ENCODE measurements at places on chromosomes 7 and 10.

GRCh38 chr10:132366006-132366405 is 31.0 kb upstream of the PWWP2B start:
- DNase-seq = no peak

- no peak for DNase-seq
Observed at GRCh38 chr7:27693794-27694193, 31.1 kb upstream of the HIBADH start.

- no peak for DNase-seq
Observed at GRCh38 chr10:102753718-102754117, 10.0 kb downstream of the WBP1L start.

DNA sequence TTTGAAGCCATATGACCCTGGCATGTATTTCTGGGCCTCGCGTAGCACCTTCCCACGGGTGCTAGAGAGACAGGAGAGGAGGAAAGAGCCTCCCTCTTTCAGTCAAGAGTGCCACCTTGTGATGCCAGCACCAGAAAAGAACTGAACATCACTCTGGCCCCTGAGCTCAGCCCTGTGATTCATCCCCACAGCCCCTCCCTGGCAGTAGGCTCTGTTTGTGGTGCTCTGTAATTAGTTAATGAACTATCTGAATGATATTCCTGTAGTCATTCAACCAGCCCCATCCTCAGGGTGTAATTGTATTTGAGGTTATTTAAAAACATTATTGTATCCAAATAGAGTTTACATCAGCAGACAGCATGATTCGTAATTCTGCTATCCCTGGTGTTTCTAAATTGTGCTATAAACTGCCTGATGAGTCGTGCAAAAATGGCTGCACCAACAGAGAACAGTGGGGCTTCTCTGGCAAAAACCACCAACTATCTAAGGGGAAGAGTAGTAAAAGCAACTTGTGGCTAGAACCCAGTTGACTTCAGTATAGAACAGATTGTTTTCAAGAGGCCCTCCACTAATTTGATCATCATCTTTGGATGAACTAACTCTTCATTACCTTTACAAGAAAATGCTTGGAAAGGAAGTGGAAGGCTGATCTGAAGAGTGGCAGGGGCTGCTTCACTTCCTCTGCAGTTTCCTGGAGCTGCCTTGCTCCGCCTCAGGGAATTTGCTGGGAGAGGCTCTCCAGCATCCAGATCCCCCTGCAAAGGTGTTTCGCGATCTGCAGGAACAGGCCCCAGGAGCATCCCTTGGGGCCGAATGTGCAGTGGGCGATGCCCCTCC is 23.7 kb upstream of the TIAL1 start:
- DNase-seq = no peak

DNA sequence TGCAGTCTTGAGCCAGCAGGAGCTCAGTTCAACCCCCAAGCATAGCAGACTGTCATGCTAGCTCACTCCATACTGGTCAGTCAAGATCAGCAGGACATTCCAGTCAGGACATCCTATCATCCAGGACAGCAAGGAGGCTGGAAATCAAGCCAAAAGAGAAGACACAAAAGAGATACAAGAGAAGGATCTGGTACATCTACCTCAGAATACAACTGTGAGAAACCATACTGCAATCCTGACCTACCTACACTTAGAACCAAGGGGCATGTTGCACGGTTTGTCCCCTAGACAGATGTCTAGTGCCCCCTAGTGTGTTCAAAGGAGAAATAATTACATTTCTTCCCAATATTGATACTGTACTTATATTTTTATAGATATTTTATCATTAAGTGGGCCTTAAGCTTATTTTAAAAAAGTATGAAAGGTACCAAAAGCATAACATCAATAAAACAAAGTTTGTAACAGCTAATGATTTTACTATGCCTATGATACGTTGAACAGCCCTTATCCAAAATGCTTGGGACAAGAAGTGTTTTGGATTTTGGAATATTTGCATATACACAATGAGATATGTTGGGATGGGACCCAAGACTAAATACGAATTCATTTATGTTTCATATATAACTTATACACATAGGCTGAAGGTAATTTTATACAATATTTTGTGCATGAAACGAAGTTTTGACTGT is 26.7 kb downstream of the ERCC6 start:
- DNase-seq = no peak

- peak; percentile 17 for DNase-seq
Observed at GRCh38 chr7:111741811-111742240, 179.5 kb upstream of the IMMP2L start.

- no peak for DNase-seq
Observed at GRCh38 chr10:71887743-71888142, 36.7 kb upstream of the PSAP start.

DNA sequence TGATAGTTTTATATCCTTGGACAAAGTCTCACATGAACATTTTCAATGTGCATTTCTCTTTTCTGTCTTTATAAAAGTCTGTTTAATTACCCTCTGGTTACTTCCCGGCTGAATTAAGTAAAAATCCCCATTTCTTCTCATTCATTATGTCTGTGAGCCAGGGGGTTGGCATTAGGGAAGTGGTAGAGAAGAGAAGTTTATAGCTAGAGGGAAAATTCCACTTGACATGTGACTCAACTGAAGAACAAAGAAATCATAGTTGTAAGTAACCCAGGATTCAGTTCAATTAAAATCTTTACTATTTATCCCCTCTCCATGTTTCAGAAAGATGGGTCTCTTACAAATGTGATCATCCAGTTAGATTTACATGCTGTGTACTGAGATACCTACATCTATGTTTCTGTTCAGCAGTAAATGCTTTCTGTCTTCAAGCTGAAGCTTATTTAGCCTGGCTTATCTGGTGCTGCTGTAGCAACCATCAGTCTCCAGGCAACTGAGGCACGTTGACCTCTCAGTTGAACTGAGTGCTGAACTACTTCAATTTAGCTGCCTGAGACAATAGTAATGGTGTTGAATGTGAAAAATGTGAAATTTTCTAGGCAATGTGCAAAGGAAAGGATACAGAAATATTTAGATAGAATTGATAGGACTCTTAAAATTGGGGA is 181.6 kb downstream of the MLLT10 start:
- DNase-seq = no peak

GRCh38 chr7:116598278-116598677 is 73.4 kb downstream of the CAV1 start:
- no peak for DNase-seq

DNA sequence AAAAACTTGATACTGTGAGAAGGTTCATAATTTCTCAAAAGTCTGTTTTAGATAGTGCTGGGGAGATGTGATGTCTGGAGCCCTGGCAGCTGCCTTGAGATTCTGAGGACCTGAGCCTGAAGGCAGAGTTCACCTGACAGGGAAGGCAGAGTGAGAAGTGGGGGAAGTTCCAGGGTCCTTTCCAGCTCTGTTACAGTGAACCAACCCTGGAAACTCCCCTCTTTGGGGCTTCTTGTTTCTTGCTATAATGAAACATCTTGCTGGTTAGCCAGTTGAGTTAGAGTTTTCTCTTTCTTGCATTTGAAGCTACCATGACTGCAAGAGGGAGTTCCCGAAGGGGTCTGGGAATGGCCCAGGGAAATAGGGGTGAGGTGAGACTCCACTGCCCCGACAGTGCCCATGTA is 158.9 kb upstream of the TNRC18 start:
- DNase-seq = no peak

- DNase-seq = no peak
Observed at GRCh38 chr10:77498829-77499228, 138.8 kb downstream of the KCNMA1 start.

DNA sequence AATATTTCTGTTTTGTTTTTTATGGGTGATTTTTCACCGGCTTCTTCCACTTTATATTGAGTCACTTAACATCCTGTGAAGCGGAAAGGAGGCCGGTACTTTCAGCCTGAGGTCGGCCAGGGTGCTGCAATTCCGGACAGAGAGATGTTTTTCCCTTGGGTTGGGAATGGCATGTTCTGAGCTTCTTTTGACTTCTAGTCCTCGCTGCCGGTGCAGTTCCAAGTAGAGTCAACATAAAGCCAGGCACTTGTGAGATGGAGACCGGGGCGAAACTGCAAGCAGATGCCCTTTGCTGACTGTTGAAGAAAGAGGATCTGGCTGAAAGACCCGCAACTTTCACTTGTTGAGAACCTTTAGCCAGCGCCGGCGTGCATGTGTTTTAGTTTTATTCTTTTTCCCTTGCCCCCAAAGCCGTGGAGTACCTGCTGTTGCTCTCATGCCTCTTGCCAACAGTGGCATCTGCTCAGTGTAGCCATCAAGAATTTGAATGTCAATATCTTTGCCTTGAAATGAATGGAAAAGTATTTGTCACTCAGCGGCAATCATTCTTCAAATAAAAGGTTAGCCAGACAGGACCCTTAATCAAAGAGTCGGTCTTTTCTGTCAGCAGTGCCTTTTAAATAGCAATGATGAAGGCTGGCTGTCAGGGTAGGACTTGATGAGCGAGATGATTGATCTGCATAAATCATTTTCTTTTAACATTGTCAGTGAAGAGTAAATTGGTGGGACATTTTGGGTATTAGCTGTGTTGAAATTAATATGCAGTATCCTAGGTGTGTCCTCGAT is 351.2 kb downstream of the LRMDA start:
- DNase-seq = no peak

- DNase-seq = no peak
Observed at GRCh38 chr10:130141460-130141859, 5.3 kb downstream of the GLRX3 start.

DNA sequence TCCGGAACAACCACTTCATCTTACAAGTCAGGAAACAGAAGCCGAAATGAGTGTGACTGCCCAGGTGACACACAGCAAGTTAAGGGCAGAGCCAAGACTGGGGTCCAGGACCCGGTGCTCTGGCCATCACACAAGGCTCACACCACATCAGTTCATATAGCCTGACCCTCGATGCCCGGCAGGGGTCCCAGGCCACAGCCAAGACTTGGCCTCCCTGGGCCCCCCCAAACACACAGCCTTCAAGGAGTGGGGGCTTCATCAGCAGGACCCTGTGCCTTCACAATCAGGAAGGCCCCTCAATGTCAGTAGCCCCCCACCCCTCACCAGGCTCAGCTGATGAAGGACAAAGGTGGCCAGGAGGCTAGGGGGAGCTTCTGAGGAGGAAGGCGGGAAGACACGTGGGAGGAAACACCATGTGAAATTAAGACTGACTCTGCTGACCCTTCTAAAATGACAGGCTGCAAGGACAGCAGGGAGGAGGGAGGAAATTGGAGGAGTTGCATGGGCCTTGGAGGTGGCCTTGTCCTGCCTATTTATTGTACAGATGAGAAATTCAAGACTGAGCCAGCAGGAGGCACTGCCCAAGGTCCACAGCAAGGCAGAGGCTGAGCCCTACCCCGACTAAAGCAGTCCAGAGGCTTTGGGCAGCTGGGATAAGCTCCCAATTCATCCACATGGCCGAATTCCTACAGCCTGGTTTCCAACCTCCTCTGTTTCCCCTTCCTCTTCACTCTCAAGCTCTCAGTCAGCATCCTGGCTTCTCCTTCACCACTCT is 216.1 kb upstream of the ZMIZ1 start:
- DNase-seq = no peak

DNA sequence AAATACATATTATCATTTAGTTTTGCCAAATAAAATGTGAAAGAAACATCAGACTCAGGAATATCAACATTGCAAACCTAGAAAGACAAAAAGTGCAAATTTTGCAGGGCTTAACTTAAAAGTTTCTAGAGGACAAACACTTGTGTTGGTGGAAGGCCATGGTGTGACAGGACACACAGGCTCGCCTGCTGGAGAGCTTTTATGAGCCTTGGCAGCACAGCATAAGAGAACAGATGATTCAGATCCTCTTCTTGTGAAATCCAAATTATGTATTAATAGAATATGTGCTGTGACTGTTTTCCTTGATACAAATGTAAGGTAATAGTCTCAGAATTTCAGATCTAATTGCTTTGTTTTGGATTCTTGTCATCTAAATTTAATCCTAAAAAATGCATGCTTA is 72.9 kb upstream of the ABCB5 start:
- no peak for DNase-seq

DNA sequence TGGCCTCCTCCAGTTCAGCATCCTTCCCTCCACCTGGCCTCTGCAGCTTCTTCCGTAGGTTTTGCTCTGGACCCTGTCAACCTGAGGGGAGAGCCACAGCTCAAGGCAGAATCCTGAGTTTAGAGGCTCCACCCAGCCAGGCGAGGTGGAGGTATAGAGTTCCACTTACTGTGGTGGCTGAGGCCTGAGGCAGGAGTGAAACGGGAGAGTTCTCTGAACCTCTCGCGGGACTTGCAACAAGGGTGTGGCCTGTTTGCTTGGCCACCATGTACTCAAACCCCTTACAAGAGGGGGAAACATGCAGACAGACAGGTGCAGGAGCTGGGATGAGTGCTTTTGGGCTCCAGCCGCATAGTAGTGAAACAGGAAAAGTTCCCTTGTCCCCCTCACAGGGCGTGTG is 154.0 kb upstream of the C7orf33 start:
- DNase-seq = no peak

DNA sequence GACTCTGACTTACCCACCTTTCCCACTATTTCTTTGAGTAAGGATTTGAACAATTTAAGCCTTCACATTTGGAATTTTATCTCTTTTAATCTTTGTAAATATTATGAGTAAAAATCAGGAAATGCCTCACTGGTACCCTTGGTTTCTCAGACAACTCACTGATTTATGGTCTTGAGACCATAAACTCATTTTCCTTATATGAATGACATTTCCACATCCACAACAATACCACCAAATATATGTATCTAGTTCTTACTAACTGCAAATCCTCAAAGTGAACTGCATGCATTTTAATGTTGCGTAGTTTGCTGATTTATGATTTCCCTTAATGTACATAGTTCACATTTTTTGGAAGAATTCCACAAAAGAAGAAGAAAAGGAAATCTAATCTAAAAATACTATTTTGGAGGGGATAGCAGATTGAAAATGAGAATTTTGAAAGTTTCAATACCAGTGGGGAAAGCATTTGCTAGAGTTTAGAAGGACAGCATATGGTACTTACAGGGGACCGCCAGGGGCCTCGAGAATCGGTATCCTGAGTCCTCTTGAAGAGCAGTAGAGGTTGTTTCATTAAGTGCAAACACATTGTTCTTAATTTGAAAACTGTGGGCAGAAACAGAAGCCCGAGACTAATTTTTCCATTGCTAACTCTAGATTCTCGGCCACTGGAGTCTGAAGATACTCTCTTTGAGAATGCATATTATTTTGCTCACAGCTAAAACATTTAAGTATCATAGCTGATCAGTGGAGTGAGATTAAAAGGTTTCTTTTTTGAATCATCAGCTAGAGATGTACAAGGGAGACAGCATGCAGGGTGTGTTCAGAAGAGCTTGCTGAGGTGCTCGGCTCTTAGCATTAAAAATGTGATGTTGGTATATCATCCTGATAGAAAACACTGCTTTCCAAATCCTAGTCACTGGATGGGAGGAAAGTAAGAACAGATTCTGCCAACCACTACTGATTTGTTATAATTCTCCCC is 964.0 kb downstream of the GATA3 start:
- DNase-seq = no peak

- DNase-seq = no peak
Observed at GRCh38 chr7:121609208-121609607, 213.1 kb upstream of the FAM3C start.
